RWPE1 (cell line): ENCODE measurements at places on chromosomes 2 and 18.
A peak's percentile ranks its signal among the peaks of the same experiment; 100 is the strongest.

DNA sequence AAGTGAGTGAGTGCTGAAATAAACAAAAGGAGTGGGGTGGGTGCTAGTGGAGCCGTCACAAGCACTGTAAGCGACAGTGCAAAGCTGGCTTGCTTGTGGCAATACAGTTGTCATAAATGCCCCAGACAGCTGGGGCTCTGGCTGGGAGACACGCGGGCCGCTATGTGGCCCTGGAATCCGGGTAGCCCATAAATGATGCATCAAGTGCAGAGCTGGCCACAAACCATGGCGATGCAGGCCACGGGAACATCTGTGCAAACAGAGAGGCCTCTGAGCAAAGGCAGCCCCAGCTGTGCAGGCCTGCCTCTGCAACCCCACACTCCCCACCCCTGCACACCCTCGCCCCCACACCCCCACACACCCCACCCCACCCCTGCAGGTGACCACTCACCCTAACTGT lies 349.2 kb upstream of the ID2 start:
- no peak for DNase-seq

DNA sequence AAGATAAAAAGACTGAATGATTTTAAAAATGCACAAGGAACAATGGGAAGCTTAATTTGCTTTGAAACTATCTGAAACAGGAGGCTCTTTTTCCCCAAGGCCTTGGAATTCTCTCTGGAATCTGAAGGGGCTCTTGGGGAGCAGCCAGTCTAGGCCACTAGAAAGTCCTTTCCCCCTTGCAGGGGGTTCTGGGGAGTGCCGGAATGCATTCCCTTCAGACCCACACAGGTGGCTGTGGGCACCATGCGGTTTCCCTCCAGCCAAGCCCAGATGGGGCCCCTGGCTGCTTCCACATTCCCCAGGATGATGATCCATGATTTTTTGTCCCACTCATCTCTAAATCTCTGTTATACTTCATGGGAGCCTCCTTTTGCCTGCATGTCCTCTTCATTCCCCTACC lies 10.7 kb downstream of the GPR45 start:
- DNase-seq = no peak

GRCh38 chr2:43407935-43408334 lies 181.5 kb upstream of the ZFP36L2 start:
- DNase-seq = no peak

DNA sequence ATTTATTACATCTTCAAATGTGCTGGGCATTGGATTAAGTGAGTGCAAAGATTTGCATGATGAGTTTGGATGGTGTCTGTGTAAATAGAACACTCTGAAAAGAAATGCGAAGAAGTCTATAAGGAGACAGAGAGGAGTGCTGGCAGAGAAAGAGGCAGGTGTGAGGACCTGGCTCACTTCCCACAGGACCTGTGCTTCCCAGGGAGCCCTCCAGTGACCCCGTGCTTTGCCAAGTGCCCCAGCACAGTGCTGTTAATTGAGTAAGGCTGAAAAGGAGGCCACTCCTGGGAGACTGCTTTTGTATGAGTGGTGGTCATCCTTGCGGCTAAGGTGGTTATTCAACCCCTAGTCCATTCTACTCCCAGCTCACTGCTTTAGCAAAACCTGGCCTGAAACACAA lies 230.8 kb downstream of the OSR1 start:
- DNase-seq = no peak

- no peak for DNase-seq
Observed at GRCh38 chr2:165436559-165436958, 32.9 kb upstream of the CSRNP3 start.

DNA sequence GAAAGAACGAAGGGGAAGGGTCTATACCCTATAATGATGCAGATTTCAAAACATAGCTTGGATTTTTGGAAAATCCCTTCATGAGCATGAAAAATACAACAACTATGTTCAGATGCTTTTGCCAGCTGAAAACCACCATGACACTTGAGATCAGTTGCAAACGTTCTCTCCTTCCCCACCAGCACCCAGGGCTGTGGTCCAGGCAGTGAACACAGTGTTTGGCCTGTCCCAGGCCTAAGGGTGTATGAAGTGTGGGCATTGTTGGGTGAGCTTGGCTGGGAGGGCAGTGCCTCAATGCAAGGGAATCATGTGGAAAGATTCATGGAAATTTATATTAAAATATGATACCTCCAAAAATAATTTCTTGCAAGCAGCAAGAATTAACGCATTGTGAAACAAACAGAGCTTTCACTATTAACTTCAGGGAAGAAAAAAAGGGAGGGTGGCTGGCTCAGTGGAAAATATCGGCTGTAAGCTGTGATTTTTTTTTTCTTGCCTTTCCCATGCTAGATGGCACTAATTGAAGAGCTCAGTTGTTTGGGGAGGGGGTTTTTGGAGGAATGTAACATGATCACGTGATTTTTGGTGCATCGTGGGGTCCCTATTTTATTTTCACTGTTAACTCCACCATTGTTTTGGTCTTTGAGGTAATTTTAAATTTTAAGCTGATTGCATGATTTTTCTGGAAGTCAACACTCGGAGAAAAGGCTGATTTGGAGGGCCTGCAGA lies 52.0 kb downstream of the CDC42EP3 start:
- DNase-seq = no peak

GRCh38 chr2:128172191-128172590 lies 81.2 kb downstream of the UGGT1 start:
- DNase-seq = no peak

DNA sequence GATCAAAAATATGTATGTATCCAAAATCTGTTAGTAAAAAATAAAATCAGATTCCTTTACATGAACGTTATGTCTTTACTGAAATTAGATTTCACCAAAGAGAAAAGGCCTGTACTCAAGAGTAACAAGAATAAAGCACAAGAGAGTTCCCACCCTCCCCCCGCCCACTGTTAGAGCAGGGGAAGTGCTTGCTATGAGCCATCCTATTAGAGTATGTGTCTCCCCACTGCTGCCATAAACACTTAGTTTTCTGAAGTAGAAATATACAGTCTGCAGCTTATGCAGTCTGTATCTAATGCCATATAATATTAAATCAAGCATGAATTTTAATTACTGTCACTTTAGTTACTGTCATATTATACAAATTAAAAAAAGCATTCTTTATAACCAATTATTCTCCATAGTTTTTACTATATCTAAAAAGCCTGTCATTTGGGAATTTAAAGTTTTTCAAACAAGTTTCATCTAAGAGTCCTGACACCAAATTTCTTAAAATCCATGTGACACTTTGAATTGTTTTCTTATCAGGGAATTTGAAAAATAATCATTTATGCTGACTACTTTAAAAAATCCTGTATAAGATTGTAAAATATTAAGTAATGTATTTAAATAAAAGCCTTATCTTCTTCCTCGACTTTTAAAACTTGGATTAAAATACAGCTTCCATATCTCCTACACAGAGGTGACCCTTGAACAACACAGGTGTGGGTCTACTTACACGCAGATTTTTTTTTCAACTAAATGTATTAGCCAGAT lies 51.8 kb upstream of the GPR75 start:
- no peak for DNase-seq

GRCh38 chr2:71798266-71799012 lies 345.1 kb downstream of the DYSF start:
- peak; percentile 45 for DNase-seq

DNA sequence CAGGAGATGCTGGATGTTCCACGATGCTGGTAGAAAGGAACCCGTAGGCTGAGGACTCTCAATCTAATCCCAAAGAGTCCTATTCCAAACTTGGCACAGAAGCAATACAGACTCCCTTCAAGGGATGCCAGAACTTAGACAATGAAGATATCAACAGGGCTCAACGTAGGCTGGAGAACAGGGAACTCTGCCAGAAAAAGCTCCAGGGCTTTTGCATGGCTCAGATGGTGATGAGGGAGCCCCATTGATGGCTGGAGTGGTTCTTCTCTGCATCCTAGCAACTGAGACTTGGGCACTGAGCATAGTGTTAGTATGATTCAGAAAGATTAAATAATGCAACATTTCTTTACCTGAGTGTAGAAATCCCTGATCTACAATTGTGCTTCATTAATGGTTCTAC lies 117.2 kb upstream of the NCK2 start:
- DNase-seq = no peak

DNA sequence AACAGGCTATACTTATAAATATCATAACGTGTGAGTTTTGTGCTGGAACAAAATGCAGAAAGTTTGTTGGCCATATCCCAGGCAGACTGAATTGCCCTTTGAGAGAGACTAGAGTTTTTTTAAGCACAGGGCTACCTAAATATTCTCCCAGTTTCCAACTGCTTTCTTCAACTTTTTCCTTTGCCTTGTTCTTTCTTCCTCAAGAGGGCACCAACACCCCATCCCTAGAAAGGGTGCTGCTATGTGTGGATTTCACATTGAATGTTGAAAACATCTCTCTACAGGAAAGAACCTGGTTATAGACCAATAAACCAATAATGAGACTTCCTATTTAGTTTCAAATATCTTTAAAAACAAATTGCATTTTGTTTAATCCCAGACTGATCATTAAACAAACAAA lies 87.9 kb downstream of the ICOS start:
- DNase-seq = peak; percentile 42

DNA sequence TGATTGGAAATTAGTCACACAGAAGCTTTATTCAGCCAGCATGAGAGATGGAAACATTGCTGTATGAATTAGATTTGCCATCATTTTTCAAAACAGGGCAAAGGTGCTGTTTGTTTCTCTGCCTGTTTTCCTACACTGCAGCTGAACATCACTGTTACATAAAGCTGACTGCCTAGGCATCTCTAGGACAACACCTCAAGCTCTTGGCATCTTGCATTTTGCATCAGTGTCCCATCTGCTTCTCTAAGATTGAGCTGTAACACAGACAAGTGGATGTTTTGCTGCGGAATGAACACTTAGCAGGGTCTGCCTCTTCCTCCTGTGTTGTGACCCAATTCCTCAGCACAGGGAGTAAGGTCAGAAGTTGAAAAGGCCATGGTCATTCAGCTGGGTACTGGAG lies 4.9 kb downstream of the CCT7 start:
- no peak for DNase-seq

DNA sequence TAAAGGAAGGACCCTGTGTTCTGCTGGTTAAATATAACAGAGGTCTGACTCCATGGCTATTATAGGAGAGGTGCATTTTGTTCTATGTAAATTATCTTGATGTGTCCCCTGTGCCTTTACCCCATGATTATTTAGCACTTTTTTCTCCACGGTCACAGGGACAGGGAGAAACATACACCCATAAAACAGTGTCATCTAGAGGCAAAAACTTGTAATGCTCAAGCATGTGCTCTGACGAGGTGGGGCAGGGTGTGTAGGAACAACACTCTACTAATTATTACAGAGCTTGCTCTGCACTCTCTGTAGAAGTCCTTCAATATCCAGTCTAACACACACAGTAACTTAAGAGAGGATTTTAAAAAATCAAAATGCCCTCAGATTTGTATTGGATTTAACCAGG lies 187.9 kb downstream of the NEDD4L start:
- DNase-seq = no peak

DNA sequence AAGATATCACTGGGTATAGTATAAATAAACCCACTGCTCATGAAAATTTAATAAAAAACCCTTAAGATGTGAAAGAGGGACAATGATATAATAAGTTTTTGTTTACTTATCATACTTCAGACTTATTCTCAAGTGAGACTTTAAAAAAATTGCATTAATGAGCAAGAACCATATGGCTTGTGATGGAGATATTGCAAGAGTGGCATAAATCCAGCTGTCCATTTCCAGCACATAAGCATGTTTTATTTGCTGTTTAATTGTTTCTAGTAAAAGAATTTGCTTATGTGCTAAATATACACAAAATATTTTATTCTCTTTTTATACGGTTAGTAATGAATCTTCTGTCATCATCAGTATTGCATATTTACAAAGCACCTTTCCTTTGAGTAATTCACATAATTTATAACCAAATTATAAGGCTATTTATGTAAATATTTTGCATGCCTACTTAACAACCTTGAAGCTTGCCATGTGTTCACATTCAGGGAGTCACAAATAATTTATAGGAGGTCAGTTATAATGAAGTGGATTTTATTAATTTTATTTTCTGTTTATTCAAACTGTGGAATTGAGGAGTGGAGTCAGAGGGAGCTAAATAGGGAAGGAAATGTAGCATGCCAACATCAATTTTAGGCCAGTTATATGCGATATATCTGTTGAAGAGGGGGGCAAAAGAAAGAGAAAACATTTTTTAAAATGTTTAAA lies 318.5 kb upstream of the CWC22 start:
- no peak for DNase-seq

GRCh38 chr2:19860022-19860421 lies 41.8 kb downstream of the TTC32 start:
- peak; percentile 49 for DNase-seq

DNA sequence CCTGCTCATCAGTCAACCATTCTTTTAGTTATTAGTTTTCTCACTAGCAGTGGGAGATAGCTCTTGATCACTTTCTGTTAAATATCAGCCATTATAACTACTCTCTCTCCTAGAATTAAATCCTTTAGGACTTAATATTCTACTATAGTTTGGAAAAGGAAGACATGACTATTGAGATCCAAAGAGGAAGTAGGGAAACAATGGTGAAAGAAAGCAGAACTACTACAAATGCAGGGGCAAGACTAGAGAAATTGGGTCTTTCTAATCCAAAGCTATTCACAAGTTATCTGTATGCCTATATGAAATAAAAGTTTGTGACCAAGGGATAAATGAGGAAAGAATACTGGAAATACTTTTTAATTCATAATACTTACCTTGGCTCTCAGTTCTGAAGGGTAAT lies 65.1 kb downstream of the SRBD1 start:
- no peak for DNase-seq

DNA sequence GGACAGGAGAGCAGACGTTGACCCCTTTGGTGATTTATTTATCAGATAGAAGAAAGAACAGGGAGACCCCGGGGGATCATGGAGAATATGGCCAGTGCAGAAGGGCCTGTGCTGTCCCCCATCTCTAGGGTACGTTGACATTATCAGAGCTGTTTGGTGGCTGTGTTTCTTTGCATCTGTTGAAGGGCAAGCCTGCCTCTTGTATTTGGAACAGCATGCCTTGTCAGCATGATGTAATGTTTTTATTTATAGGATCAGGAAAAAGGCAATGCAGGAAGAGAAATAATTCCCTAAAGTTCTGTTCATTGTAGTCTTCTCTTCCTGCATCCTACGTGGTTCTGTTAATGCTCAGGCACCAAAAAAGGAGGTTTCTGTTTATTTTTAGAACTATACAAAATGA lies 49.8 kb upstream of the CABYR start:
- DNase-seq = no peak

DNA sequence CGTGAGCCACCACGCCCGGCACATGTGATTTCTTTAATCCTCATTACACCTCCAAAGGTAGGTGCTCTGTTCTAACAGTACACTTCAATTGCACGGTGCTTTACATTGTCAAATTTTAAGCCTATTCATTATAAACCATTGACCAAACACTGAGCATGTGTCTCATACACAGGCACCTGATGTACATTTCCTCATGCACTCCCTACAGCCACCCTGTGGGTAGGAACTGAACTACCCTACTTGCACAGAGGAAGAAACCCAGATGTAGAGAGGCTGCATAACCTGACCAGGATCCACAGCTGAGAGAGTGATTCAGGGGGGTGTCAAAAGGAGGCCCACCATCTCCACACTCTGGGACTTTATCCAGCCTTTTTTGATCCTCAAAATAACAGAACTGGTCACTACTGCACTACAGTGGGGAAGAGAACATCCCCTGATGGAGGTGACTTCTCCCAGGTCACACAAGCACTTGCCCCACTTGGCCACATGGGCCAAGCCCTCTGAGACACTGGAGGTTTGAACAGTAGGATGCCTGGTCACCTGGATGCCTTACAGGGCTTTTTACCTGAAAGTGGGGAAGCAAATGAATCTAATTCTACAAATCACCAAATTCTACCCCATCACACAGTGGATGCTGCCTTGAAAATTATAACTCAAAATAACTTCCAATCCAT lies 6.9 kb upstream of the DPYSL5 start:
- no peak for DNase-seq
